ENCODE measurements at places on chromosomes 5 and 9. TPM values are rescaled to one million over a fixed set of nuclear protein-coding genes. Genes with fewer than 3 reads are reported as not detected.

Gene CYLC2
- not detected for polyA plus RNA-seq

Gene IL5
- not detected for polyA plus RNA-seq

Gene SCGB3A2
- 1,303 TPM for polyA plus RNA-seq

Gene SLC6A3
- 3.9 TPM for polyA plus RNA-seq

Gene NEURL1B
- 32.4 TPM for polyA plus RNA-seq

Gene FOXD4L6
- not detected for polyA plus RNA-seq

Gene RETREG1
- polyA plus RNA-seq = 3.0 TPM
